ENCODE measurements at places on chromosomes 6 and 20.

DNA sequence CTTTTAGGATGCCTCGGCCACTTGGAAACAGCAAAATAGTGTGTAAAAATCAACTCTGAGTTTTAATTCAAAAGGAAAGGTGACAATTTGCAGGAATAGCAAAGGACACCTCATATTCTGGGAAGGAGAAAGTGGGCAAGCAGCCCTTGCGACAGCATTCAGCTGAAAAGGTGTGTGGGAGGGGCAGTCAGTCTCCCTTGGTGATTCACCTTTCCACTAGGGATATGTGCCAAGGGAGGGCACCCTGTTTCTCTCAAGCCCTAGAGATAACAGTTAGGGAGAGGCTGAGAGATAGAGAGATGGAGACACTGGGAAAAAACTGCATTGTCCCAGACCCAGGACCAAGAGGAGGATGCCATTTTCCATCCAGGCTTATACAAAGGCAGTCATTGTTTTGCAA lies 228.1 kb downstream of the EPM2A start:
- DNase-seq = no peak

DNA sequence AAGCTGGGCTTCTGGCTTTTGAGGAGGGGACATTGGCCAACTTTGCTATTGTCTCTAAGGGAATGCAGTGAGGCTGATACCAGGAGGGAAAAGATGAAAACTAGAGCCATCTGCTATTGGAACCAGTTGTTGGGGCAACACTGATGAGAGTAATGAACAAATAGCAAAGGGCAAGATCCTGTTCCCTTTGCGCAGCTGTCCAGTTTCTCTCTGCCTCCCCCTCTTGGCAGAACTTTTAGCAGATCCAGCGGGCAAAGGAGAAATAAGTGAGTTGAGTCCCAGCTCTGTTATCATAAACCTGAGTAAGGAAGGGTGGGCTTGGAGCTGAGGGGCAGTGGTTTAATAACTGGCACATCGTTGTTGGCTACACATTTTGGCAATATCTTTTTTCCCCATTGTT lies 126.8 kb downstream of the AKAP7 start:
- no peak for DNase-seq

- DNase-seq = no peak
These were observed 25.0 kb upstream of the FAM217A start for GRCh38 chr6:4103929-4104328.

- no peak for DNase-seq
These were observed 31.4 kb upstream of the CEP162 start for GRCh38 chr6:84258866-84259265.

DNA sequence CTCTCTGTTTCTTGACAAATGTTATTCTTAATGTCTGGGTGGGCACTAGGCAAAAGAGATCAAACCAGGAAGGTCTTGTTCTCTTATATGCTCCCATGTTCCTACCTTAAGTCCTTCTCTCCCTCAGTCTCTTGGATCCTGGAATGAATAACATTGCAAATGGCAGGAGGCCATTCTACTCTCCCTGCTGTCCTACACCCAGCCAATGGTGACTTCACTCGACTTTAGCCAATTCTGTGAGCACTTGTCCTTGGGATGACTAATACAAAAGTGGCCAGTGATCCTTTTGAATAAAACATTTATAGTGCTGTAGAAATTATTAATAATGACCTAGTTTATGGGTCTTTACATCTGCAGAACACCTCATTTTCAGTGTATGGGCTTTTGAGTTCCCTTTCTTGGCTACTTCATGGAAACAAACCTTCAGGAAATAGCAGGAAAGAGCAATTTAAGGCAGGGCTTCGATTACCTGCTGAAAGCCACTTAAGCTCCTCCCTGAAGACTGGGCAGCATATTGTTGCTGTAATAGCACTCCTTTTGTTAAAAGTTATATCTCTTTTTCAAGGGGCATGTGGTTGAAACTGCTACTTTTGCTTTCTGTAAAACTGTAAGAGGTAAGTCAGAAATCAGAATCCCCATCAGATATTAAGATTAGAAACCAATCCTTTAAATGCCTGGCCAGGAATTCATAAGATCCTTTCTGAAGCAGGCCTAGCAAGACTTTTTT lies 10.5 kb downstream of the OTOR start:
- no peak for DNase-seq

DNA sequence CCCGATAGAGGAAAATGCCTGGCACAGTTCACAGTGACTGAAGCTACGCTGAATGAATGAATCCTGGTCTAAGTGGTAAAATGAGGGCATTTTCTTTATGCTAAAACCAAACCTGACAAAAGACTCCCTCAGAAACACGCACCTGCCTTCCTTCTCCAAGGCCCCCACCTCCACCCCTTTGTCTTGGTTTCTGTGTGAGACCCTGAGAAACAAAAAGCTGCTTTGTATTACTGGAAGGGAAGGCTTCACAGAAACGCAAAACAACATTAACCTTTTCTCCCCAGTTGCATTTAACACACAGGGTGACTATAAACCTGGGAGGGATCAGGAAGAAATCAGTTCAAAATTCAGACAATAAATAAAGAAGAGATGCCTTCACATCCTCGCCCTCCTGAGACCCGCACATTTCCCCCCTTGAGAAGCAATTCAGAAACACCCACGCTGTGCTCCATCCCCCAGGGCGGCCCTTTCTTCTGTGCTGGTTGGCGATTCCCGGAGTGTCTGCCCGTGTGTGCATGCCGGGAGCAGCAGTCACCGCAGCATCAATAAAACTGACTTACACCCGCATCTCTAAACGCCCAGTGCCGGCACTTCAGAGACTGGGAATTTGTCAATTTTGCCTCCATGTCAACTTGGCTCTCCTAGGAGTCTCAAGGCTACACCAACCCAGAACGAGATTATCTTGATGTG lies 67.2 kb upstream of the TRAF3IP2 start:
- DNase-seq = no peak

DNA sequence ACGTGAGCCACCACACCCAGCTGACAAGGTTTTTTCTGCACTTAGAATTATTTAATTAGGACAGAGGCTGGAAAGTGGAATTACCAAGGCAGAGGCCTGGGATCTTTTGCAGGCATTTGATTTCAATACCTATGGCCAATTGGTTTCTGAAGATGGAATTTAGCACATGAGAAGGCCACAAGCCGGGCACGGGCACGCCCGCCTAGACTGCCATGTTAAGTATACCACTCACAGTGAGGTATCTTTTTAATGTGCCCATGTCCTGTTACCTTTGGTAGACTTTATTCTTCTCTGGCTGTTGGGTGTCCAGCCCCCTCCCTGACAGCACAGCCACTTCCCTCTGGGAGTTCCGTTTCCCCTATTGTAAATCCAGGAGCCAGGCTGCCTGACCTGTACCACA lies 18.0 kb upstream of the TAF8 start:
- DNase-seq = no peak

DNA sequence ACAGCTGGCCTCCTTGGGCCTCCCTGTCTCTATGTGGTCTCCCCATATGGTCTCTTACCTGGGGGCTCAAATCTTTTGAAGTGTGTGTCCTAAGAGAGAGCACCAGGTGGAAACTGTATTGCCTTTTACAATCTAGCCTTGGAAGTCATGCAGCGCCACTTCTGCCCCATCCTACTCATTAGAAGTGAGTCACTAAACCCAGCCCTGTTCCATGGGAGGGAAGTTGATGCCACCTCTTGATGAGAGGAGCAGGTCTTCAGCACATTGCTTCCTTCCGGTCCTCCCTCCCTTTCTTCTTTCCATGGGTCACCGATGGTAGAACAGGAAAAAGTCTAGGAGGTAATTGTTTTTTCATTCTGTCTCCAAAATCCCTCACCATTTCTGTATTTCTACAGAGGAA lies 156.3 kb downstream of the FOXA2 start:
- no peak for DNase-seq

DNA sequence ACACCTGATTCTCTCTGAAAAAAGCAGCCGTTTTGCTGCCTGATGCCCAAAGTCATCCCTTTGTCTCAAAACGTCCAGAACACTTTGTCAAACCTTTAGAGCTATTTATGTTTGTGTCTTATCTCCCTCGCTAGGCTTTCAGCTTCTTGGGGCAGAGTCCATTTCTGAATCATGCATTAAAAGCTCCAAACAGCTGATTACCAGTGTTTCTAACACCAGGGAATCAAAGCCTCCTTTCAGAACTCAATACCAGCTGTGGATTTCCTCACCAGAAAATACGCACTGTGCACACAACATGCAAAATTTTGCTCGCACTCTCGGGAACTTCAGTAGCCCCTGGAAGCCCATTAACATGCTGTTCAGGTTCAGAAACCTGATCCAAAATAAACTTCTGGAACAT lies 333.3 kb downstream of the HACE1 start:
- no peak for DNase-seq

GRCh38 chr6:105194106-105194505 lies 14.3 kb upstream of the POPDC3 start:
- DNase-seq = no peak

DNA sequence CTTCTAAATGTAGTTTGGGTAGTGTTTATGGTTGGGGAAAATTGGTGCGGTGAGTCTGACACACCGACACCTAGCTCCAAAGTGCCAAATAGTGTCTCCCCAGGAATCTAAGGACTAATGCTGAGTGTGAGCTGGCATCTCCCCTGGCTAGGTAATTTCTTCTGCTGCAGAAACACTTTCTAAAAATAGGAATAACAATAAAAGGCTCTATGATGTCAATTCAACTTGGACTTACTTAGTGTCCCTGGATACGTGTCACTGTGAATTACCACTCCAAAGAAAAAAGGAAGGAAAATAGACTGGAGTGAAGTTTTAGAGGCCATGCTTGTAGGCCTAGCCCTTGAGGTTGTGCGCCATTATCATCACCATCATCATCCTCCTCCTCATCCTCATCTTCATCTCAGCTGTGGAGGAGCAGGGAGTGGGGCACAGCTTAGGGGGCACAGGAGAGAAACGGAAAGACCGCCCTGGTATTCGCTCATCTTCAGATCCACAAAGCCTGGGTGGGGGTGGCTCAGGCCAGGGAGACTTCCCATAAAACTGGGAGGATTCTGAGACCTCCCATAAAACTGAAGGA lies 89.6 kb downstream of the TBC1D7 start:
- no peak for DNase-seq

DNA sequence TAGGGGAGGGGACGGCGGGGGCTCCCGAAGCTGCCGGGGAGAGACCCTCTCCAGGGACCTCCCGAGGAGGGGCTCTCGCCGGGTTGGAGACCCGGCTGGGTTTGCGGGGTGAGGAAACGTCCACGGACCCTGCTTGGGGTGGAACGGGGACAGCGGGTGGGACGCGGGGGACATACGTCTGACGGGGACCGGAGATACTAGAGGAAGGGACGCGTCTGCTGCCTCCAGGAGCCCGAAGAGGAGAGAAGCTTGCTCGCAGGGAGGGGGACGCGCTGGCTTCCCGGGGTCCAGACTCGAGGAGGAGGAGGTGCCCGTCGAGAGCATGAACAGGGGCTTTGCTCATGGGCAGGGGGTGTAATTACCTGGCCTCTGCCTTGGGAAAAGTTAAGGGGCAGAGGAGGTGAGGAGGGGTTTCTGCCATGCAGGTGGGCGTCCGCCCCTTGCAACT lies 593 bp downstream of the DNMT3B start:
- no peak for DNase-seq

- DNase-seq = no peak
These were observed 129.2 kb upstream of the PRND start for GRCh38 chr20:4592316-4593148.

DNA sequence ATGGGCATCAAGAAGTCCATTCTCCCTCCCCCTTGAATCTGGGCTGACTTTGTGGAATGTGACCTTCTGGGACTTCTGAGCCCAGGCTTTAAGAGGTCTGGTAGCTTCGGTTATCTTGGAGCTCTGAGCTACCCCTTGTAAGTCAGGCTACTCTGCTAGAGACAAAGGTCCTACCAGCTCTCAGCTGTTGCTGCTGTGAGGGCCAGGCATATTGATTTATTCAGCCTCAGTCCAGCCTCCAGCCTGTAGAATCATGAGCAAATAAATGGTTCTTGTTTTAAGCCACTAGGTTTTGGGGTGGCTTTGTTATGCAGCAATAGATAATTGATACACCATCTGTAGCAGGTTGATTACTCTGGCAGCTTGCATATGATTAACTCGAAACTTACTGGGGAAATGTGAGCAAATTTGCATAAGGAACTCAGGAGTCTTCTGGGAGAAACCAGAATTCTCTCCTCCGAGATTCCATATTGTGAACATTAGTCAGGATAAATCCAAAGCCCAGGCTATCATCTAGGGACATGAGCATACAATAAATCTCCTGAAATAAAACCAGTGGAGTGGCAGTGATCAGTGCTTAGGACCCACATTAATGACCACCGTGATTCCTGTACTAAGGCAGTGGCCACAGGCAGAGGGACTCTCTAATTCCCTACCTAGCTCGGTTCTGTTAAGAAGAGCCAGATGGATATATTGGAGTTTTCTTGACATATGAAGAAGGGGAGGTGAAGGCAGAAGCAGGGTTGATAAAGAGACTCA lies 336.1 kb downstream of the CDC5L start:
- no peak for DNase-seq

DNA sequence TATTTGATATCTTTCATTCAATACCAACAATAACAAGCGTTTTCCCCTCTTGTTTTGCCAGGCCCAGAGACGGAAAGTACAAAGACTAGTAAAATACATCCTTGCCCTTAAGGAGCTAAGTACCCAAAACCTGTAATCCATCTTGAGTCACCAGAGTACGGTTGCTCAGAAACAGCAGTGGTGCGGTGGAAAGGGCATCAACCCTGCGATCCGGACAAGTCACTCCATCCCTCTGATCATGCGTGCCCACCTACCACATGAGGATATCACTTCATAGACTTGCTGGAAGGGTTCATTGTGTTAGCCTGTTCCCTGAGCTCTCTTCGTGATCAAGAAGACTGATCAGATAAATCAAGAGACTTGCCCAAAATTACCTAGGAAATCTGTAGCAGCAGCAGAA lies 1.9 kb downstream of the TOMM34 start:
- DNase-seq = no peak

- no peak for DNase-seq
These were observed 545 bp upstream of the ASCC3 start for GRCh38 chr6:100881707-100882040.

GRCh38 chr6:158769771-158770432 lies 49.3 kb downstream of the EZR start:
- no peak for DNase-seq

GRCh38 chr20:1299522-1299921 lies 29.4 kb downstream of the SDCBP2 start:
- no peak for DNase-seq

DNA sequence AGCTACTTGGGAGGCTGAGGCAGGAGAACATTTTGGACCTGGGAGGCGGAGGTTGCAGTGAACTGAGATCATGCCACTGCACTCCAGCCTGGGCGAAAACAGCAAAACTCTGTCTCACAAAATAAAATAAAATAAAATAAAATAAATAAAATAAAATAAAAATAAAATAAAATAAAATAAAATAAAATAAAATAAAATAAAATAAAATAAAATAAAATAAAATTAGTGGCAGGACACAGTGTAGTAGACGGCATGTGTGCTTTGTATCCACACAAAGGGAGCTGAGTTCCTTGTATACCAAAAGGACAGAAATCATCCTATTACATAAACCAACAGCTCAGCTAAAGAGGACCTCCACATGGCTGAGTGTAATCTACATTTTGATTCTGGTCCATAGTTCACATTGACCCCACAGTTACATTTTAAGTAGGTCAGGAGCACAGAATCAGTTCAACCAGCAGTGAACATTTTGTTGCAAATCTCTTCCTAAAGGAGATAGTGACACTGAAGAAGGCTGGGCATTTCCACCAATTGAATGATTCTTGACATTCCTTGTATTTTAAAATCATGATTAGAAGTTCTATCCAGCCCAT lies 91.7 kb upstream of the MAP7 start:
- DNase-seq = no peak

Measured in left renal cortex interstitium (tissue), 4 donors.